ENCODE measurements at places on chromosomes 13 and 19.

GRCh38 chr13:53342623-53343360, 314.2 kb downstream of the OLFM4 start:
- DNase-seq = no peak

GRCh38 chr13:38262211-38262610, 87.4 kb upstream of the UFM1 start:
- no peak for DNase-seq

DNA sequence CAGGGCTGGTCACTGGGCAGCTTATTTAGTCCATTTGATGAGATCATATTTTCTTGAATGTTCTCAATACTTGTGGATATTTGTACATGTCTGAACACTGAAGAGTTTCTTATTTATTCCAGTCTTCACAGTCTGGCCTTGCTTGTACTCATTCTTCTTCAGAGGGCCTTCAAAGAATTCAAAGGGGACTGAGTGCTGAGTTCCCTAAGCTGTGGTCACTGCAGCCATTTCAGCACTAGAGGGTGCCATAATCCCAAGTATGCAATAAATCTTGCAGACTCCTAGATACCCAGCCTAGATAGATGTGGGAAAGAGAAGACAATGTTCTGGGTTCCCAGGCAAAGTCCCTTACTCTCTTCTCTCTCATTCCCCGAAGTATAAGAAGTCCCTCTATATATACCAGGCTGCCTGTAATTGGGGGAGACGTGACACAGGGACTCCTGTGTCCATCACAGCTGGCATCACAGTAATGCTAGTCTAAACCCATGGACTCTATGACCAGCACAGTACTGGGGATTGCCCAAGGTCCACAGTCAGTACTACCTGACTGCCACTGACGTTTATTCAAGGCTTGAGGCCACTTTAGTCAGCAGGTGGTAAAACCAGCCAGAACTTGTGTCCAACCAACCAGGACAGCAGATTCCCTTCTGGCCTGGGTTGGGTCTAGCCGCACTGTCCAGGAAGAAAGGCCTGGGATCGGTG, 8.9 kb upstream of the VN1R1 start:
- DNase-seq = no peak

GRCh38 chr13:85582890-85583289, 216.3 kb downstream of the SLITRK6 start:
- DNase-seq = no peak

GRCh38 chr19:45876411-45877197, 9.3 kb downstream of the IRF2BP1 start:
- peak; percentile 84 for DNase-seq

- DNase-seq = no peak
Observed at GRCh38 chr13:113534236-113534860, 43.8 kb upstream of the DCUN1D2 start.

- no peak for DNase-seq
Observed at GRCh38 chr13:90723381-90723780, 624.1 kb upstream of the MIR17HG start.

- peak; percentile 85 for DNase-seq
Observed at GRCh38 chr19:4061683-4062418, 4.8 kb downstream of the ZBTB7A start.

- no peak for DNase-seq
Observed at GRCh38 chr19:30310602-30311263, 61.5 kb upstream of the ZNF536 start.

- DNase-seq = no peak
Observed at GRCh38 chr19:7533281-7533885, 2.1 kb upstream of the PNPLA6 start.

- no peak for DNase-seq
Observed at GRCh38 chr19:47417746-47418691, 1.3 kb downstream of the MEIS3 start.

DNA sequence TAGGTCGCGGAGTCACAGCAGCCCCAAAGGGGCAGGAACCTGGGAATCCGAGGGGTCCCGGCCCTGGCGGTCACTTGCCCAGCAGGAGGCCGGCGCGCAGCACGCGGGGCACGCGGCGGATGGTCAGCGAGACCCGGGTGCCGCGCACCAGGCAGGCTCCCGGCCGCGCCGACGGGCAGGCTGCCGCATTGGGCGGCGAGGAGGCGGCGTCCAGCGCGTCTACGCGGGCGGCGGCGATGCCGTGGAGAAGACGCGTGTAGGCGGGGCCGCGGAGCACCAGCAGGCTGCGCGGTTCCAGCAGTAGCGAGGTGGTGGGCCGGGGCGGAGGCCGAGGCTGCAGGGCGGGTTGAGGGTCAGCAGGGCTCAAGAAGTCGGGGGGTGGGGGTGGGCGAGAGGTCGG, 607 bp upstream of the SYNE4 start:
- peak; percentile 85 for DNase-seq

DNA sequence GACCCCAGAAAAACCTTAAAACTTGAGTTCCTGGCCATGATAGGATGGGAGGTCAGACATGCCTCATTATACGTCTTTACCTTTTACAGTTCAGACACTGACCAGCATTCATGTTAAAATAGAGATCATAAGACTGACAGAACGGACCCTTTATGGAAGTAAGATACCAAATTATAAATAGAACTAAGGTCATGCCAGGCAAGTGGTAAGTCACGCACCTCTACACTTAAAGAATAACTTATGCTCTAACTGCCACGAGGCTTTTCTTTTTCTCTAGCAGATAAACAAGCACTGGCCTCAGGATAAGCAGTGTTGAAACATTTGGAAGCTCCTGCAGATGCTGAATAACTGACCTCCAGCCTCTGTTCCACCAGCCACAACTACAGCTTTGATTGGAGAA, 28.4 kb downstream of the GPR42 start:
- no peak for DNase-seq

GRCh38 chr19:5292822-5293611, 47.6 kb downstream of the PTPRS start:
- peak; percentile 89 for DNase-seq

DNA sequence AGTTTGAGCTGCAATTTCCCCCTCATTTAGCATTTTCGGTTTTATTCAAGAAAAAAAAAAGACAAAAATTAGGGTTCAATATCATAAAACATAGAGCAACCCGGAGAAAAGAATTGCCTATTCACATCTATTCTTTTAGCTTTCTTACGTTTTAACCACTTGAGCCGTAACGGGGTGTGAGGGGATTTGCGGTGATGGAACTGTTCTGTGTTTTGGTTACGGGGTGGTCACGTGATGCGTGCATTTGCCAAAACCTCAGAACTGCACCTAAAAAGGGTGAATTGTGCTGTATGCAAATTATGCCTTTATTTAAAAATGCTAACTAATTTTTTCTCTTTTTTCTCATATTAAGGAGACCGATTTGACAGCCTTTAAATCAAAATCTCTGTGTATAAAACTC, 22.1 kb downstream of the CLEC11A start:
- DNase-seq = no peak

DNA sequence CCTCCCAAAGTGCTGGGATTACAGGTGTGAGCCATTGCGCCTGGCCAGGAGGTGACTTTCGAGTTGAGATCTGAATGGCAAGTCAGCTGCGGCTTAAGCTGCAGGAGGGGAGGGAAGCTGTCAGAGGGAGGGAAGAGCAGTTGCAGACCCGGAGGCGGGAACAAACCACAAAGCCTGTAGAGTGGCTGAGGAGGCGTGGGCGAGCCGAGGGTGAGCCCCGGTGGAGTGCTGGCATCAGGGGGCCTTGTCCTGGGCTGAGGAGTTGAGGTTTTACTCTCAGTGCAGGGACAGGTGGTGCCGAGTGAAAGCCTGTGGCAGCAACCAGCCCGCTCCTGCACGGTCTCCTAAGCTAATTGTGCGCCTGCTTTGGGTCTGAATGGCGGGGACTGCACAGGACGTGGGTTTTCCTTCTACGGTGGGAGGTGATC, 24.2 kb downstream of the PPP1R37 start:
- DNase-seq = peak; percentile 46

GRCh38 chr13:105139048-105139379, 1396.4 kb downstream of the EFNB2 start:
- DNase-seq = no peak

DNA sequence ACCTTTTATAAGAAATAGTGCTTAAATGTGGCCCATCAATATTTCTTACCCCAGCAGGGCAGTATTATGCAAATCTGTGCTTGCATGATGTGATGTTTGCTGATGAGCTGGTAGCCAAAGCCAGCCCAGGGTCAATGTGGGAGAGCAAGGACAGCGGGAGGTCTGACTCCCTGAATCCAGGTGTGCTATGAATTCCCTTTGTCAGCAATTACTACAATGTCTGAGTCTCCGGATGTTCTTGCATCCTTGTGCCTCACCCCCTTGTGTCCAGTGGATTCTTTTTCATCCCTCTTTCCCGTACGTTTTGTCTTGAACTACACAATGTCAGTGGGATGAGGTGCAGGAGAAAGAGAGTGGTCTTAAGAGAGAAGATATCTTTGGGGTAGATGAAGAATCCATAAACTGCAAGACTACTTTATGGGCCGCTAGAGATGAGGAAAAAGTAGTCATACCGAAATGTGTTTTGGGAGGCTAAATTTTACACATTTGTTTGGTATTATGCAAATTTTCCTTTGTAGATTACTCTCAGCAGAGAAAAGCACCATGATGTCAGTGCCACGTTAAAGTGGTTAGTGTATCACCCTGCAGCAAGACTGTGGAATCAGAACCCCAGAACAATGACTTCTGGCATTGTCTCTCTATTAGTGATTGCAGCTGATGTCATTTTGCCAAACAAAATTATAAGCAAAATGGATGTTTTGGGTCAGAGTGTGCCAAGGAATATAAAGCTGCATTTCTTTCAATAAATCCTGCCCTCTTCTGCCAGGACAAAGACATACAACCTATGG, 53.5 kb upstream of the TSHZ3 start:
- no peak for DNase-seq

GRCh38 chr13:93534181-93534700, 307.6 kb downstream of the GPC6 start:
- no peak for DNase-seq

- DNase-seq = no peak
Observed at GRCh38 chr13:39362652-39363381, 240.2 kb downstream of the LHFPL6 start.

DNA sequence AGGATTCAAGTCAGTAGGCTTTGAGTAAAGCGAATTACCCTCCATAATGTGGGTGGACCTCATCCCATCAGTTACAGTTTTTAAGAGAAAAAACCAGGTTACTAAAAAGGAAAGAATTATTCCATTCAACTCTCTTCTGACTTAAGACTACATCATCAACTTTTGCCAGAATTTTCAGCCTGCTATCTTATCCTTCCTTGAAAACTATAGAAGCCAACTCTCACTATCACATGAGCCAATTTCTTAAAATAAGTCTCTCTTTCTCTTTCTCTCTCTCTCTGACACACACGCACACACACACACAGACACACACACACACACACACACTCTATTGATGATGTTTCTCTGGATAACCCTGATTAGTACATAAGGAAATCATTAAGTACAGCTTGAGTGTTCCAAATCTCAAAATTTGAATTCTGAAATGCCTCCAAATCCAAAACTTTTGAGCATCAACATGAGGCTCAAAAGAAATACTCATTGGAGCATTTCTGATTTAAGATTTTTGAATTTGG, 217.0 kb upstream of the PRR20A start:
- DNase-seq = no peak

GRCh38 chr19:28583242-28583641, 629.7 kb downstream of the UQCRFS1 start:
- no peak for DNase-seq

DNA sequence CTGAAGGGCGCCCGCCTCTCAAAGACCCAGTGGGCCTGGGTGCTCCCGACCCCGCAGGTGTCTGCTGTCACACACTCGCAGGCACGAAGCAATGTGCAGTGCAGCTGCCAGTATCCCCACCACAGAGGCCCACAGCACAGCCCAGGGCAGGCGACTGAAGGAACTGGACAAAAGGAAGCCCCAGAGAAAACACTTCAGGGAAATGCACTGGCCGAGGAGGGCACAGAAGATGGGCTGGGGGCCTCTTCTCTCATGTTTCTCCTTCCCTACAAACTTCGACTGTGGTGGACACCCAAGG, 10.0 kb downstream of the AKAP8 start:
- no peak for DNase-seq

- no peak for DNase-seq
Observed at GRCh38 chr13:36133950-36134626, 2.9 kb upstream of the DCLK1 start.

- peak; percentile 19 for DNase-seq
Observed at GRCh38 chr19:30781519-30781918, 409.3 kb downstream of the ZNF536 start.

DNA sequence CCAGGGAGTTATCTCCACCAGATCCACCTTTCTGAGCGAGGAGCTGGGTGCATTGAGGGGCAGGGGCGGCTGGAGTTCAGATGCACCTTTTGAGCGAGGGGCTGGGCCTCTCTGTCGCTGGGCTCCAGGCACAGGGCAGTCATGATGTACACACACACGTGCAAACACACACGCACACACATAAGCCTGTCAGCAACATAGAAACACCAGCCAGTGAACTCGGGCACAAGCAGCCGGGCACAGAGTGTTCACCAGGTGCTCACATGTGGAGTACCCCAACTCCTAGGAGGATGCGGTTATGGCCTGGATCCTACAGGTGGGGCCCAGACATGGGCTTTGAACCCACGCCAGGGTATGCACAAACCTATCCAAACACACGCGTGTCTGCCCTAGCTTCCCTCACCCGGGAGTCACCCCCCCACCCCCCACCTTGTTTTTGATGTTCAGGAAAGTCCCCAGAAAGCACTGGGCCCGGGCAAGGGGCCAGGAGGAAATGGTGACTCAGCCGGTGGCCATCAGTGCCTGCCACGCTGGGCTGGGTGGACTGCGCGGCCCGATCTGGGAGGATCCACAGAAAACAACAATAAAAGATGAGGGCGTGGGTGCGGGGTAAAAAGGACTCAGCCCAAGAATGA, 13.3 kb downstream of the ARRDC2 start:
- DNase-seq = no peak

Data from hepatocyte (in vitro differentiated cells).